Activated naive CD4-positive, alpha-beta T cell treated with anti-CD3 and anti-CD28 coated beads, Interleukin-2, amount 50 U/mL, for 72 hours (primary cell): ENCODE measurements at places on chromosomes 16 and 17. TPM values are rescaled to one million over a fixed set of nuclear protein-coding genes. Genes with fewer than 3 reads are reported as not detected.

DNA sequence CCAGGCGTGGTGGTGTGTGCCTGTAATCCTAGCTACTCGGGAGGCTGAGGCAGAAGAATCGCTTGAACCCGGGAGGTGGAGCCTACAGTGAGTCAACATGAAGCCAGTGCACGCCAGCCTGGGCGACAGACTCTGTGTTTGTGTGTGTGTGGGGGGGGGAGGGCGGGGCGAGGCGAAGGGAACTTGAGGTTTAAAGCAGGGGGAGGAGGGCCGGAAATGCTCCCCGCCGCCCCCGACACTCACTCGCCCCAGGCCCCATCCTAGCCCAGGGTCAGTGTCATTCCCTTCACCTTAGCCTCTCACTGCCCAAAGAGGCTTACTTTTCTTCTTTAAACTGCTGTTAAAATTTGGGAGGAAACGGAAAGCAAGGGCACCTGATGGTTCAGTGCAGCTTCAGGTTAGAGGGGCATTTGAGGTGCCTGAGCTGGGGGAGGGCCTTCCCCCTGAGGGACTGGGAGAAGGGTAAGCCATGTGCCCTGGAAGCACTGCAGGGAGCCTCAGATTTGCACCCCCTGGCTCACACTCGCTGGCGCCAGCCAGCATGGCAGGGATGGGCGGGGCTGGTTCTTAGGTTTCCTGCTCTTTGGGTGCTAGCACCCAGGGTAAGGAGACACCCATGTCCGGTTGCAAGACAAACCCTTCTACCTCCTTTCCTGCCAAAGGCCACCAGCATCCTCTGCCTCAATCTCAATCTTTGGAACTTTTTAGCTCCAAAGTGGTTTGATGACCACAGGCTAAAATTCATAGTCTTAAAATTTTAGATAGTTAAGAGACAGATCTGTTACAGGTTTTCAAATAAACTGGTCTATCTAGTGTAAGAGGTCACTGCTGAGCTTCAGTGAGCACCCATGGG is 2.2 kb upstream of the LIMD2 start:
- DNase-seq, result peak; percentile 62

DNA sequence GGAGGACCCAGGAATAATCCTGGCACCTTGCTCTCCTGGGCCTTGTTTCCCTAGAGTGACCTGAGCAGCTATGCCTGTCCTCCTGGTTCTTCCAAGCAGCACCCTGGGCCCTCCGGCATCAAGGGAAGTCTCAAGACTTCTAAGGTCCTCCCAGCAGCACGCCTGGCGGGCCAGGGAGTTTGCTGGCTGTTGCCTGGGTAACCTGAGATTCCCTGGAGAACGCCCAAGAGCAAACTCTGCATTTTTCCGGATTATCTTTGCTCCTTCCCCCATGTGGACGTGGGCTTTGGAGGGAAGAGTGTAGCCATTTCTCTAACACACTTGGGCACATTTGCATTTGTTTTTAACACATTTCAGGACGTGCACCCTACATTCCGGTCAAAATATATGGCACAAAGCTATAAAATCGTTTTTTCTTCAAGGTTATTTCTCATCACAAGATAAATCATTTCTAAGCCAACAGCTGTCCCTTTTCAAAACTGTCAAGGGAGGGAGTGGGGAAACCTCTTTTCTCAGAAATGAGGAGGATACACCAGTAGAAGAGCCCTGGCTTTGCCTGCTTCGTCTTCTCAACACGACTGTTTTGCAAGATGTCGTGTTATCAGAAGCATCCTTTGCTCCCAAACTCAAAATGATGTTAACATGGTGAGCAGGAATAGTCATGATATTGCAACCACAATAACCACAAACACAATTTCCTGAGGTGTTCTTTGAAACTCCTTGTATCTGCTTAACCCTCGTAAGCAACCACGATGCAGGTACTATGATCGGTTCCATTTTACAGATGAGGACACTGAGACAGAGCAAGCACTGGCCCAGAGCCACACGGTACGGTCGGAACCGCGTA is 116.5 kb downstream of the ADCY9 start:
- DNase-seq, result no peak

GRCh38 chr17:60141111-60142018 is 8.4 kb upstream of the CA4 start:
- no peak for DNase-seq

DNA sequence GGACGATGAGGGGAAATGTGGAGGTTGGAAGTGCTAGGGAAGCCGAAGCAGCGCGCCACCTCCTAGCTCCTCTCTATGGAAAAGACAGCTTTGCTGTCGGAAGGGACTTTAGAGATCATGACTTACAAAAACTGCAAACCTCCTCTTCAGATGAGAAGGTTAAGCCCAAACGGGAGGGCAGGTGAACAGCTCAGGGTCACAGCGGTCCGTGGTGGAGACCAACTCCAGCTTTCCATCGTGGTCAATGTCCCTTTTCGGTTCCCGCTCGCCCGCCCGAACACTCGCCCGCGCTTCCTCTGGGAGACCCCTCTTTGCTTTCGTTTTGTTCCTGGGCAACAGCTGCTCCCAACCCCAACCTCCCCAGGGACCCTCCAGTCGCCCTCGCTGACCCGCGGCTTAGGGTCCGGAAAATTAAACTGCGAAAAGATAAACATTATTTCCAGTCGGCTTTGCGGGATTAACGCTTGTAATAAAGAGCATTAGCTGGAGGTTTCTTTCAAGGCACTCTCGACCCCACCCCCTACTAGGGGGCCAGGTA is 7.7 kb downstream of the IRX6 start:
- DNase-seq, result no peak

DNA sequence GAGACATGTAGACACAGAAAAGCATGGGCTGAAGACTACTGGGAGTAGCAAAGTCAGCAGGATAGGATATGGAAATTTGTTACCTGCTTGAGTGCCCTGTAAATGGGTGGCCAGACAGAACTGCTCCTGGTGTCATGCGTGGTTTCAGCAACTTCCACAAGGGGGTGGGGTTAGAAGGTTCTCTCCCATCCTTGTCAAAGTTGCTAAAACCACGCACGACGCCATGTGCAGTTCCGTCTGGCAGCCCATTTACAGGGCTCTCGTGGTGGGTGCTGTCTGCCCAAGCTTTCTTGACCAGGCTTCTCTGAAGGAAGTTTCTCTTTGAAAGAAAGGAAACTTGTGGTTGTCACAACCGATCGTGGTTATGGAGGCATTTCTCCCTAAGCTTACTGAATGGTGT is 6.9 kb upstream of the DBNDD1 start:
- DNase-seq, result no peak

RAB37 gene
- 3.4 TPM for total RNA-seq

GRCh38 chr17:70171159-70171558 is 1.8 kb downstream of the KCNJ2 start:
- no peak for DNase-seq

DNA sequence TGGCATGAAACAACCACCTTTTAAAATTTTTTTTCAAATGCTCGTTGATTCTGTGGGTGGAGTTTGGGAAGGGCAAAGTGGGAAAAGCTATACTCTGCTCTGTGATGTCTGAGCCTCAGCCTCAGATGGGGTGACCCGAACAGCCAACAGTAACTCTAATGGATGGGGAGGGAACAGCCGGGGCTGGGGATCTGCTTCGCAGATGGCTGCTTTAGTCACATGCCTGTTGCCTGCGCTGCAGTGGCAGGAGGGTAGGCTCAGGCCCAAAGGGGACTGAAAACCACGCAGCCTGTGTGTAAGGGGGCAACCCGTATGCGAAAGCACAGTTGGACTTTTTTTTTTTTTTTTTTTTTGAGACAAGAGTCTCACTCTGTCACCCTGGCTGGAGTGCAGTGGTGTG is 14.9 kb upstream of the MAPK3 start:
- DNase-seq, result no peak

DNA sequence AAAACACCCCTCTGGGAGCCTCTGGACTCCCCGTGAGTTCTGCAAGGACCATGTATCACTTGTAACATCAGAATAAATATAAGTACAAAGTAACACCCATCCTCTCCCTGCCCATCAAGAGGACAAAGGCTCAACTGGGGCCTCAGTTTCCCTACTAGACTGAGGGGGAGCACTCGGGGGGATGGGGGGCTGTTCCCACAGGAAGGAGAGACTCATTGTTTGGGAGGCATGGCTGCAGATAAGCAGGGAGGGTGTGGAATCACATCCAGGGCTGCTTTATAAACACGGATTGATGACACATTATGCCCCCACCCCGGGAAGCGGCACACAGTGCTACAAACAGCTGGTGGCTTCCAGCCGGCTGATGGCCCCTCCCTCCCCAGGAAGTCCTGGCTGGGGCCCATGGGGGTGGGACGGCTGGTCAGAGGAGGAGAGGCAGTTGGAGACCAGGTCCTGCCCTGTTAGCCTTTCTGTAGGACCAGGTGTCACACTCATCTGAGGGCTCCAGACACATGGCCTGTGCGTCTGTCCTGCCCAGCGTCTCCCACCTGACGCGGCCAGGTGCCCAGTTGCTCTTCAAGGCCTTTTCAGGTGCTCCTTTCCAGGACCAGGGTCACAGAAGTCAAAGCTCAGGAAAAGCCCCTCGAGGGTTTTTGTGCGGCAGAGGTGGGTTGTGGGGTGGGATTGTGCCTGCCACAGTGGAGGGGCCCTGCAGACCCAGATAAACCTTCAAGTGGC is 1.3 kb upstream of the MPG start:
- DNase-seq, result no peak

GRCh38 chr17:77857613-77858012 is 100.9 kb upstream of the TNRC6C start:
- DNase-seq, result no peak

- no peak for DNase-seq
These were observed 40.2 kb downstream of the CPPED1 start for GRCh38 chr16:12763517-12763916.

DNA sequence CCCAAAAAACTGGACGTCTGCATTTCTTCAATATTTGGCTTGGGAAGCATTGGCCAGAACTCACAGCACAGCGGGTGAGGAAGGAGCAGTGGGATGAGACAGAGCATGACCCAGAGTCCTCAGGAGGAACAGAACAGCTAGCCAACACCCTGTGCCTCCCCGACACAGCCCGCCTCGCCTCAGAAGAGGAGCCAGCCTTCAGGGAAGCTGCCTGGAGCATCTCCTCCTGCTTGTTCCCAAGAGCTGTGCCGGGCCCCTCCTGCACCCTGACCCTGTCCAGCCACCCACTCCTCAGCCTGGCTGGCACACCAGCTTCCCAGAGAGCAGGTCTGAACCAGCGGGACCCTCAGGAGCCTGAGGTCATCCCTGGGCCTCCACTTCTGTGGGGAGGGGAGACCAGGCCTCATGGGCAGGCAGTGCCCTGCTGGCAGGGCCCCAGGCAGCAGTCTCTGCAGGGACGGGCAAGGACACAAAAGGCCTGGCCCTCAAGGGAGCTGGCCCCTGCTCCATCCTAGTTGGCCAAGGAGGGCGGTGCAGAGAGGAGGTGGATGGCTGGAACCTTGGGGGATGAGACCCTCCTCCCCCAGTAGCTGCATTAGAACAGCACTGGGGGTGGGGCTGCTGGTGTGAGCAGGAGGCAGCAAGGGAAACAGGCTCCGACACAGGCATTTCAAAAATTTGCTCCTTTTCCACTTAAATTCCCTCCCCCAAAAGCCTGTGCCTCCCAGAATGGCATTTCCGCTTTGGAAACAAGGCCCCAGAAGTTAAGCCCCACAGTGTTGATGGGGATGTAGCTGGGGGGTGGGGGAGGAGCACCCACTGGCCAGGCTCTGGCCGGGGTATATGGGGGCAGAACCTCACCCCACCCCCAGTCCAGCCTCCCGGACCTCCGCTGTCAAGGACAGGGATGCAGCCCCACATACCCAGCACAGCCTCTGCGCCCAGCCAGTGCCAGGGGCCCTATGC is 1.8 kb upstream of the BCAR1 start:
- no peak for DNase-seq

DNA sequence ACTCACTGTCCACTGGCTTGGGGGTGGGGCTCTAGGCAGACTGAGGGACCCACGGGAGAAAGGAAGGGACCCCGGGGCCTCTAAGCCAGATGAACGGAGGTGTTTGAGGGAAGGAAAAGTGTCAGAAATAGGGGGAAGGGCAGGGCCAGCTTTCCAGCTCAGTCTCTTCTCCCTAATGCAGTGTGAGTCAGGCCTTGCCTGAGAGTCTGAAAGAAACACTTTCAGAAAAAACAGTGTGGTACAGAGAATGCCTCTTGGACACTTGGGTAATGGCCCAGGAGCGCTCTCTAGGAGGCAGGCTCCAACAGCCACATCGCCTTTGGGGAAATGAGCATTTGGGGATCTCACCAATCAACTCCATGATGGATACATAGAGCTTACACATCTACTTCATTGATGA is 46.9 kb downstream of the NDEL1 start:
- DNase-seq, result no peak

STH gene
- not detected for total RNA-seq

DNA sequence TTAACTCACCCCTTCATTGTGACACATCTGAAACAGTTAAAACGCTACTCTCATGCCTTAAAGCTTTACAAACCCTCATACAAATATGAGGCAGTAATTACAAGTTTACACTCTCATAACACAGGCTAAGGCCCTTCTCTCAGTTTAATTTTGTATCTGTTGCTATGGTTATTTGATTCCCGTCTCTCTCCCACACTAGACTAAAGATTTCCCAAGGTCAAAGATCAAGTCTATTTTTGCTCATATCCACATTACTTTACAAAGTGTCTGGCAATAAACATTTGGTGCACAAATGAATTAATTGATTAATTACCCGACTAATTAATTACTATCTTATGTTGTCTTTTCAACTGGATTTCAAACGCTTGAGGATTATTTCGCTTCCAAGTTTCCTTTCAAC is 86.4 kb upstream of the MYOCD start:
- no peak for DNase-seq

ARL5C gene
- total RNA-seq, result not detected

FKBP10 gene
- total RNA-seq, result 0.47 TPM

- DNase-seq, result no peak
These were observed 47.1 kb downstream of the TNRC6C start for GRCh38 chr17:78005452-78006171.

ALOXE3 gene
- total RNA-seq, result 0.23 TPM

DNA sequence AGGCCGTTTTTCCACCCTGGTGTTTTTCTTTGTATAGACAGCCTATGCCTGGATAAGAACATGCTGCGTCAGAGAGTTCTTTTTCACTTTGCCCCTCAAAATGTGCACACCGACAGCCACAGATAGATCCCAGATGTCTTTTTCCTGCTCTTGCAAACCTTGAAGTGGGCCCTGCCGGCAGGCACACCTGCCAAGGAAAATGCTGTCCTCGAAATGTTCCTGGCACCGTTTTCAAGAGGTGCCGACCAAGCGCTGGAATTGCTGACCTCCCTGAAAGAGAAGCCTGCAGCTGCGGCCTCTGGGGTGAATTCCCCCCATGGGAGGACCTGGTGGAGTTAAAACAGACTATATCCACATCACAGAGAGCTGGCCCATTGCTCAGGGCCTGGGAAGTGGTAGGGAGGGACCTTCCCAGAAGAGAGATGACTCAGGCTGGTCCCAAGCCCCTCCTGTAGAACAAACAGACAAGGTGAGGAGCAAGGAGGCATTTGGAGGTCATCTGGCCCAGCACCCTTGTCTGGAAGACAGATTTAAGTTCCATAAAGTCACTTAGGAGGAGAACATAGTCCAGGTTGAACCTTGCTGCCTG is 668.1 kb downstream of the MAF start:
- DNase-seq, result no peak

GRCh38 chr17:32609884-32610650 is 123.3 kb downstream of the CDK5R1 start:
- no peak for DNase-seq

HS3ST3A1 gene
- not detected for total RNA-seq

- DNase-seq, result no peak
These were observed 6.5 kb upstream of the BAHCC1 start for GRCh38 chr17:81388612-81389367.
